Anterior cingulate cortex (tissue), 58 donors: ENCODE measurements at places on chromosomes 13 and 19.
A peak's percentile ranks its signal among the peaks of the same experiment; 100 is the strongest.

DNA sequence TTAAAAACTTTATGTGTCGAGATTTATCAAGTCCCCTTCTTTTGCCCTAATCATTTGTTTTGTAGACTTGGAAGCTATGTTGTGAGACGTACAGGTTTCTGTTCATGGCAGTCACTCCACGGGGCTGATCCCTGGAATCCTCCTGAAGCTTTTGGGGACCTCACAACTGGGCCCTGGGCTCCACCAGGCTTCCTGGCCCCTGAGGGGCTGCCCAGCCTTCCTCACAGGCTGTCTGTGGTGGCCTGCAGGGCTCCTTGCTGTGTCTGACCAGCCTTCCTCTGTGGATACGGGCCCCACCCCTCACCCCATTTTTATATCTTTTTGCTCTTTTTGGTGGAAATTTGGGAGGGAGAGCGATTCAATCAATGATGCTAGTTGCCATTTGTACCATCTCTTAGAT is 38.1 kb downstream of the CHST8 start:
- DNase-seq, result no peak

DNA sequence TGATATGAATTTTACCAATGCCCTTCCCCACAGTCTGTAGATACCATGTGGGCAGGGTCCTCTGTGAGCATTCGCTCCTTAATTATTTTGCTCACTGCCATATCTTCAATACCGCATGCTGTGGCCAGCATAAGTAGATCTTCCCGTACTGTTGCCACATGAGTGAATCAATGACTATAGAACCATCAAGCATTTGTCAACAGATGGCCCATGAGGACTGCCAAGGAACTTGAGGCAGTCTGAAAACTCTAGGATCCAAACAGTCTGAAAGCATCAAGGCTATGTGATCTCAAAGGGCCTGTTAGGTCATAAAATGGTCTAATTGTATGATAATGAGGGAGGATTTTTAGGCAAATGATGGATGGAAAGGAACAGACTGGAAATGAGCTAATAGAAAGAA is 27.4 kb upstream of the GPR12 start:
- DNase-seq, result no peak

DNA sequence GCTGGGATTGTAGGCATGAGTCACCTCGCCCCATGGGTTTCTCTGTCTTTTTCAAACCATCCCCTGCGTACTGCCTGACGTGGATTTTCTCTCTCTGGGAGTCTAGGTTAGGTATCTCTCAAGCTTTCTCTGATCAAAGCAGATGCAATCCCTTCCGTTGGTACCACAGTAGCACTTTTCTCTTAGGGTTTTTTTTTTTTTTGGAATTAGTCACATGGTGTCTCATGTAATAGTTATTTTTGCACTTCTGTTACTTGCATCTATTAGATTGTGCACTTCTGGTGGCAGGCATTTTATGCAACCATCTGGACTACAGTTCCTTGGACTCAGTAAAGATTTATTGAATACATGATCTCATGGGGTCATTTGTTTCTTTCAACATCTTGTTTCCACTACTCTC is 72.1 kb downstream of the GPC6 start:
- no peak for DNase-seq

DNA sequence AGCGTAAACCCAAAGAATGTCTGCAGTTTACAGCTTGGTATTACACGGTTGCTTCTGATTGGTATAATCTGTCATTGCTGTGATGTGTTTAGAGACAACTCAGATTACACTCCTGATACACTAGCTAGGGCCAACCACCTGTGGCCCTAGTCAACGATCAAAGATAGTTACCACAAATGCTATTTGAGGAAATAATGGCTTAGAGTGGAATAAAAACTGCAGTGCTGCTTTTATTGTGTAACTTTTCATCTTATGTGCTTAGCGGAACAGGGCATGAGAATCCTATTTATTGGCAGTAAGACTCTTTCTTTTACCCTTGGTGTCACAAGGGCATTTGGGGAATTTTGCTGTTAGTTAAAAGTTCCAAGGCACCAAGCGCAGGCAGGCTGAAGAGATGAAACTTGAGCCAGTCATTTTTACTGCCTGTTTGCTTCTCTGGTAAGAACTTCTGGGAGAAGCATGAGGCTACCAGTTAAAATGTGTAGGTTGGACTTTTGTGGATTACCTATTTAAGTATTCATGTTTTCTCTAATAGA is 363.3 kb downstream of the KCNRG start:
- no peak for DNase-seq

DNA sequence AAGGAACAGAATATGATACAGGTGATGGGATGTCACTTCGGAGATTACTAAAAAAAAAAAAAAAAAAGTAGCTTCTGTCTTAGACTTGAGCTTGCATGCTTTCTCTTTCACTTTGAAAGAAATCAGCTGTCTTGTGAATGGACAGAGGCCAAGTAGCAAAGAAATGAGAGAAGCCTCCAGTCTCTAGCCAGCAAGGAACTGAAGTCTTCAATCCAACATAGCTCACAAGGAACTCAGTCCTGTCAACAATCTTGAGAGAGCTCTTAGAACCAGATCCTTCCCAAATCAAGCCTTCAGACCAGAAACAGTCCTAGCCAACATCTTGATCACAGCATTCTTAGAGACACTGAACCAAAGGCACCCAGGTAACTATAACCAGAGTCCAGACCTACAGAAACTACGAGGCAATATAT is 7.7 kb downstream of the N4BP2L2 start:
- no peak for DNase-seq

DNA sequence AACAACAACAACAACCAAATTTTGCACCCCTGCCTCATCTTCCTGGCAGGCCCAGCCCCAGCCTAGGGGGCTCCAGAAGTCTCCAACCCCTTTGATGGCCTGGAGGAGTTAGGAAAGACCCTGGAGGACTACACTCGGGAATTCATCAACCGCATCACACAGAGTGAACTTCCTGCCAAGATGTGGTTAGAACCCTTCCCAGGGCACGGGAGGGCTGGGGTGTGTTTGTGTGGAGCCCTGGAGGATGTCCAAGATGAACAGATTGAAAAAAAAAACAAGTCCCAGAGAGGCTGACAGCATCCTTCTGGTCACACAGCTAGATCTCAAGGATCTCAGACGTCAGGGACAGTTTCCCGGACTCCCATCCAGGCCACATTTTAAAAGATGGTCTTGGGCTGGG is 13.3 kb downstream of the APOC1 start:
- DNase-seq, result no peak

DNA sequence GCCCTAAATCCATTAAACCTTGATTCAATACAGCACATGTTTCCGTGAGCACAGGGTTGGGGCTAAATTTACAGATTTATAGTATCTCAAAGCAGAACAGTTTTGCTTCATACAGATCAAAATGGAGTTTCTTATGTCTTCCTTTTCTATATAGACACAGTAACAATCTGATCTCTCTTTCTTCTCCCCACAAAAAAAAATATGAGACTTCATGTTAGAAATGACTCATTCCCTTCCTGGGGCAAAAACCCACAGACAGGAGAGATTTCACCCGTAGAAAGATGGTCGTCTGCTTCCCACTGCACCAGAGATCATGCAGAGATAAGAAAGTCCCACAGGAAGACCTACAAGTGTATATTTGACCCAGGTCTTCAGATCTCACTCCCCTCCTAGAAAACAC is 7.7 kb upstream of the ZNF611 start:
- DNase-seq, result no peak

- DNase-seq, result no peak
Measured at GRCh38 chr13:62838929-62839328, 1423.3 kb upstream of the PCDH20 start.

GRCh38 chr13:112103260-112103838 is 36.4 kb downstream of the SOX1 start:
- DNase-seq, result no peak

GRCh38 chr13:27826379-27827353 is 34.4 kb downstream of the GSX1 start:
- peak; percentile 71 for DNase-seq

- no peak for DNase-seq
Measured at GRCh38 chr19:6686628-6686975, 16.6 kb upstream of the TNFSF14 start.

- no peak for DNase-seq
Measured at GRCh38 chr19:58455306-58455705, 3.9 kb downstream of the ZNF324B start.

GRCh38 chr13:60152114-60152513 is 11.6 kb downstream of the DIAPH3 start:
- DNase-seq, result no peak

DNA sequence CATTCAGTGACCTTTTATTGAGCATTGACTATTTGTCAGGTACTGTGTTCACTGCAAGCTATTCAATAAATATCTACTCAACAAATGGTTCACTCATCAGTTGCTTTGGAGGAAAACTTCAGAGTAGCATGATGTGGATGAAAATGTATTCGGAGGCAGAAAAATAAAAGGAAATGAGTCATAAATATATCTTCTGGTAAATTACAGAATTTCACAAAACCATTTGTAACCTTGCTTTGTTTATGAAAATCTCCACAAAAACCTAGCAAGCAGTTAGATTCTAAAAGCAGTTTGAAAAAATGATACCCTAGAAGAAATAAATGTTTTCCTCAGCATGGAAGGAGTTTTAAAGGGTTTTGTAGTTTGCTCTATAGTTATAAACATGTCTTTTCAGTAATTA is 399.6 kb downstream of the LMO7 start:
- DNase-seq, result no peak

- DNase-seq, result no peak
Measured at GRCh38 chr13:64477146-64477545, 2753.0 kb downstream of the PCDH9 start.

- no peak for DNase-seq
Measured at GRCh38 chr19:32265995-32266394, 79.4 kb upstream of the ZNF507 start.

DNA sequence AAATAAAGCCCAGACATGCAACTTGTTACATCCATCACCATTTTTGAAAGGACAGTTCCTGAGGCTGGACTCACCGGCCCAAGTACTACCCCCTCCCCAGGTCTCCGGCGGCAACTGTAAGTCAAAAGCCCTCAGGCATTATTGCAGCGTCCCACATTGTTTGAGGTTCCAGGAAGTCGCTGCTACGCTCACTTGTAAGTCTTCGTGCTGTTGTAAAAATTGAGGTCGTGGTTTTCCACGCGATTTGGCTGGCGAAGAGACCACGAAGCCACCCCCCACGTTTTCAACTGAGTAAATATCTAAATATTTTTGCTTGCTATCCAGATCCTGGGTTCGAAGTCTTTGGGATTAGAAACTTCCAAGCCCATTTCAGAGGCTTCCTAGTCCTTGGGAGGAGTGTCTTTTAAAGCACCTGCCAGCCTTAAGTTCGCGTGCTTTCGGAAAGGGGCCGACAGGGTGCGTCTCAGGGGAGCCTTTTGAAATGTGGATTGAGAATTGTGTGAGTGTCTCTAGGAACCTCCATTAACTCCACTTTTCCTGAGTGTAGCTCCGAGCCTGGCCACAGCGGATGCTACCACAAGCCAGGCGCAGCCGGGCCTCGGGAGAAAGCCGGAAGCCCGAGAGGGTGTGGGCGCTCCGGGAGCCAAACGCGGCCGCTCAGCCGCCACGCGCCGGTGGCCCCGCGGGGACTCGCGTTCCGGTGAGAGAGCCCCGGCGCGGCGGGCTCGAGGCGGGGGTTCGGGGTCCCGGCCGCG is 434 bp upstream of the FNDC3A start:
- peak; percentile 25 for DNase-seq

DNA sequence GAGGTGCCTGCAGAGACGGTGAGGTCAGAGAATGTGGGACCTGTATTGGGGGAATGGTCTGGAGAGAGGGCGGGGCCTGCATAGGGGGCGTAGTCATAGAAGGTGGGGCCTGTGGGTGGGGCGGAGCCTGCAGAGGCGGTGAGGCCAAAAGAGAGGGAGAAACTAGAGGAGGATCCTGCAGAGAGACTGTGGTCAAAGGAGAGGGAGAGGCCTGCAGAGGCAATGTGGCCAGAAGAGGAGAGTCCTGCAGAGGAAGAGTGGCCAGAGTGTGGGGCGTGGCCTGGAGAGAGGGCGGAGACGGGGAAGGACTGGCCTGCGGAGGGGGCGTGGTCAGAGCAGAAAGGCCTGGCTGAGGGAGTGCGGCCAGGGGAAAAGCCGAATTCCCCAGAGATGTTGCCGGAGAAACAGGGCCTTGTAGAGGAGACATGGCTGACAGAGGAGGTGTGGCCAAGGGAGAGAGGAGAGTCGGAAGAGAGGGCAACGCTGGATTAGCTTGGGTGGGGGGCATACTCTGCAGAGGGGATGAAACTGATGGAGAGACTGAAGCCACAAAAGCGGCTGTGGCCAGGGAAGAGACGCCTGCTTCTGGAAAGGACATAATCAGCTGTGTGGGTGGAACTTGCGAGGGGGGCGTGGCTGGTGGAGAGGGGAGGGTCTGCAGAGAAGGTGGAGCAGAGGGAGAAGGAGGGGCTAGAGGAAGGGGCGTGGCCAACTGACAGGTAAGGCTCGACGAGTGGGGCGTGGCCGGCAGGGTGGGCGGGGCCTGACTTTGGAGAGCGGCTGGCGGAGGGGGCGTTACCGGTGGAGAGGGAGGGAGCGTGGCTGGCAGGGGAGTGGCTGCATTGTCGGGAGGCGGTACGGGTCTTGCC is 2.5 kb downstream of the PRR36 start:
- peak; percentile 36 for DNase-seq

- no peak for DNase-seq
Measured at GRCh38 chr19:55082020-55082851, 6.6 kb downstream of the EPS8L1 start.

DNA sequence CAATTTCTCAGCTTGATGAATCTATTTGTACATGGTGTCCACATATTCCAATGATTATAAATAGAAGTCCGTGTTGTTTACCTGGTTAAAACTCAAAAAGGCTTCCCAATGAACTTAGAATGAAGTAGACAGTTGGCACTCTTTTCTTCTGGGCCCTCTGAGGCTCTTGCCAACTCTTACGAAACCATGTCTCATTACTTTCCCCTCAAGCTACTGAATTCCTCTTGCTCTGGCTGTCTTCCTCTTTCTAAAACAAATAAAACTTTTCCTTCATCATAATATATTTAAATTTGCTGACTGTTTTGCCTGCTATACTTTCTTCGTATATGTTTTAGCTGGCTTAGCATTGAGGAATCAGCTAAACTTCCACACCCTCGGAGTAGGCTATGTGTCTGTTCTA is 139.7 kb downstream of the SLITRK6 start:
- DNase-seq, result no peak

GRCh38 chr13:41710771-41711170 is 250.1 kb downstream of the VWA8 start:
- DNase-seq, result no peak

DNA sequence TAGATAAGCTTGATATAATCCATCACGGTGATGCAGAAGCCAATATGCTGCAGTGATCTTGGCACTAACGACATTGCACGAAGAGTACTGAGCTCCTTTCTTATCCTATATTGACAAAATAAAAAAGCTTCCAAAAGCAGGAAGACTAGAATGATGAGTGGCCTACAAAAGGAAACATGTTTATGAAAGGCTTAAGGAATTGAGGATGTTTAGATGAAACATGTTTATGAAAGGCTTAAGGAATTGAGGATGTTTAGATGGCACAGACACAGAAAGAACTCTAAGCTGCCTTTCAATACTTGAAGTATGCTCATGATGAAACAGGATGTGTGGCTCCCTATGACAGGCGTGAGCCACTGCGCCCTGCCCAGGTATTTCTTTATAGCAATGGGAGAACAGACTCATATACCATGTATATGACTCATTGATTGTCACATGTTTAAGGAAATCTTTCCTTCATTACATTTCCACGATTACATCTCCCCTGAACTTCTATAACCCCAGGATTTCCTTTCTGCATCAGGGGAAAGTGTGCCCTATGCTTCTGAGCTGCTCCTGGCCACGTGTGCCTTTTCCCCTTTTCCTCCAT is 690.8 kb upstream of the ARGLU1 start:
- no peak for DNase-seq
